Stimulated activated CD4-positive, alpha-beta T cell treated with anti-CD3 and anti-CD28 coated beads, Interleukin-1b, Interleukin-23, amount 100 ng/mL, for 48 hours (primary cell): ENCODE measurements at places on chromosomes 1 and 21.

GRCh38 chr1:41538741-41539417, 54.4 kb upstream of the EDN2 start:
- no peak for DNase-seq

DNA sequence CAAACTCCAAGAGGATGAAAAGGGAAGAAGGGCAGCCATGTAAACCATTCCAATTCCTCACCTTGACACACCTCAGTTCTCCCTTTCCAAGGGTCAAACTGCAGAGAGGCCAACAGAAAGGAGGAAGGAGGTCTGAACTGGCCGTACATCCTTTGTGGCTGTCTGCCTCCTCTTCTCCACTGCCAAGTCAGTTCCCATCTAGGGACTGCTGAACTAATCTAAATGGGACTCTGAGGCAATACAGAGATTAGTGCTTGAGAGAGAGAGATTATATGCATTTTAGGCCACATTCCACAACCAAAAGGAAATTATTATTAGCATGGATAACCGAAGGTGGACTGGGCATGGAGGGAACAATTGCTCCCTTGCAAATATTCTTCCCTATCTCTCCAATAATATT, 2.7 kb downstream of the ARHGEF11 start:
- no peak for DNase-seq

- no peak for DNase-seq
These were observed 277.1 kb upstream of the DUSP10 start for GRCh38 chr1:222019029-222019428.

GRCh38 chr1:157311730-157312081, 173.5 kb upstream of the ETV3 start:
- DNase-seq: no peak
